Upper lobe of left lung (tissue), 6 donors: ENCODE measurements at places on chromosomes 4 and X.

DNA sequence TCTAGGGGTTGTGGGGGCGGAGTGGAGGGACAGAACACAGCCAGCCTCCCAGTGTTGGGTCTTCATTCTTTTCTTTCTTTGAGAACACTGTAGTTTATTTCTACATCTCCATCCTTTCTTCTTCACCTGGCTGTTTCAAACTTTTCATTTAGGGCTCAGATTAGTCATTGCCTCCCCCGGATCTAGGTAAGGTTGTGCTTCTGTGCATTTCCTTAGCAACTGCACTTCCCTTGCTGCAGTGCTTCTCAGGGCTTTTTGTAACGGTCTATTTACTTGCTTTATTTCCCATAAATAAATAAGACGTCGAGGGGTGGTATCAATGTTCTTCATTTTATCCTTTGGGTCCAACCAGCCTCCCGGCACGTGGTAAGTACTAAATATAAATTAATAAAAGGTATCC lies 31.3 kb downstream of the ADGRL3 start:
- H3K4me1 ChIP-seq, result no peaks in the 10 kb centered on the region
- no peaks in the 10 kb centered on the region for H3K36me3 ChIP-seq
- H3K4me3 ChIP-seq, result no peak overlapping the region

- no peaks in the 10 kb centered on the region for H3K4me1 ChIP-seq
- H3K4me3 ChIP-seq, result no peak overlapping the region
These were observed 37.9 kb upstream of the FAT4 start for GRCh38 chr4:125276811-125277210.

DNA sequence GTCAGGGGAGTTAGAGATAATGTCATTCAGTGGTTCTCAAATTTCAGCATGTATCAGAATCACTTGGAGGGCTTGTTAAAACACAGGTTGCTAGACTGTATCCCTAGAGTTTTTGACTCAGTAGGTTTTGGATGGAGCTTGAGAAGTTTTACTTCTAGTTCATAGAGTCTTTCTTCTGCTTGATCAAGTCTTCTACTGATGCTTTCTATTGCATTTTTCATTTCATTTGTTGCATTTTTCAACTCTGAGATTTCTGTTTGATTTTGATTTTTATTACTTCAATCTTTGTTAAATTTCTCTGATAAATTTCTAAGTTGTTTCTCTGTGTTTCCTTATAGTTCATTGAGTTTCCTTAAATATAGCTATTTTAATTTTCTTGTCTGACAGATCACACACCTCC lies 361.4 kb downstream of the RAPGEF2 start:
- H3K4me1 ChIP-seq, result no peaks in the 10 kb centered on the region
- no peaks in the 10 kb centered on the region for H3K27me3 ChIP-seq
- H3K27ac ChIP-seq, result no peak overlapping the region
- H3K36me3 ChIP-seq, result no peaks in the 10 kb centered on the region
- DNase-seq, result no peak

- no peaks in the 10 kb centered on the region for H3K4me1 ChIP-seq
- DNase-seq, result no peak
- no peak overlapping the region for H3K27ac ChIP-seq
- H3K36me3 ChIP-seq, result no peaks in the 10 kb centered on the region
- H3K4me3 ChIP-seq, result no peak overlapping the region
These were observed 83.8 kb upstream of the LCORL start for GRCh38 chr4:18105030-18106011.

DNA sequence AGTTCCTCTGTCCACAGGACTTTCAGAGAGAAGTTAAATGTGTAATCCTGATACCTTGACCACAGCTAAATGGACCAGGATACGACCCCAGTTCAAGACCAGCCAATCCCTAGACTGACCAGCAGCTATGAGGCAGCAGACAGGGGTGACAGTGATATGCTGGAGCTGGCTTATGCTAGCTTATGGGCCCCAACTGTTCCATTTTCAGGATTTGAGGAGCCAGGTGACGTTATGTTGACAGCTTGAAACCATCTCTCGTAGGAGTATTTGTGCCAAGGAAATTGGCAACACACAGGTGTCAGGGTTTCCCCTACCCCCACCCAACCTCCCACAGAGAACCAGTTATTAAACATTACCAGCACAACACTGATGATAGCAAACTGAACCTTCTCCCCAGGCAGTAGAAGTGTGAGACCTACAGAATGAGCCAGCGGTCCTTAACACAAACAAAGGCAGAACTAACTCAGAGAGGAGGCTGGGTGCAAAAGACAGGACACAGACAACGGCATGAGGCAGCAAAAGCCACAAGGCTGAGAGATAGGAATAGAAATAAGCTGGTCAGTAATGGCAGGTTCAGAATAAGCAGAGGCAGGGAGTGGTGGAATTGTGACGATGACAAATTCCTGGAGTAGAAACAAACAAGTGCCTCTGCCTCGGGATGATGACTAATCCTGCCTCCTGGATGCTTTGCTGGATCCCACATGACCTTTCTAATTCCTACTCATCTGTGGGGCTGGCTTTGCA lies 85.6 kb upstream of the CPEB2 start:
- H3K36me3 ChIP-seq, result no peaks in the 10 kb centered on the region
- no peak overlapping the region for H3K27ac ChIP-seq
- DNase-seq, result no peak
- no peak overlapping the region for H3K4me3 ChIP-seq
- H3K27me3 ChIP-seq, result no peaks in the 10 kb centered on the region

DNA sequence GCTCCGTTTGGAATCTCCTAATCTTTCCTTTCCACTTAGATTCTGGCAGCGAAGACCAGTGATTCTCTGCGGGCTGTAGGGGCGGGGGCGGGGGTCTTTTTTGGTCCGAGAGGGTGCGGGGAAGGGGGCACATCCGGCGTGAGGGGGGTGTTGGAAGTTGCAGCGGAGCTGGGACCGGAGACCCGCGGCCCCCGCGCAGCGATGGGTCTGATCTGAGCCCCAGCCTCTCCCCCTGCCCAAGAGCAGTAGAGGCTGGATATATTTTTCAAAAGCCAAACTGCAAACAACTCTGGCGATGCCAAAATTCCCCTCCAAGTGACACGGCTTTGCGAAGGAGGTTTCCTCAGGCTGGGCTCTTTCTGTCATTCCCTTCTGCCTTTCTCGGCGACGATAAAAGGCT lies 355 bp downstream of the GRID2 start:
- no peaks in the 10 kb centered on the region for H3K36me3 ChIP-seq
- H3K27me3 ChIP-seq, result peaks cover 25% of the 10 kb centered on the region
- DNase-seq, result peak; percentile 45
- H3K27ac ChIP-seq, result no peak overlapping the region
- peak overlapping the region; percentile 9 for H3K4me3 ChIP-seq

- DNase-seq, result no peak
- peak overlapping the region; percentile 55 for H3K27ac ChIP-seq
- H3K27me3 ChIP-seq, result no peaks in the 10 kb centered on the region
- no peak overlapping the region for H3K4me3 ChIP-seq
These were observed 54.6 kb downstream of the FNIP2 start for GRCh38 chr4:158823461-158823873.

DNA sequence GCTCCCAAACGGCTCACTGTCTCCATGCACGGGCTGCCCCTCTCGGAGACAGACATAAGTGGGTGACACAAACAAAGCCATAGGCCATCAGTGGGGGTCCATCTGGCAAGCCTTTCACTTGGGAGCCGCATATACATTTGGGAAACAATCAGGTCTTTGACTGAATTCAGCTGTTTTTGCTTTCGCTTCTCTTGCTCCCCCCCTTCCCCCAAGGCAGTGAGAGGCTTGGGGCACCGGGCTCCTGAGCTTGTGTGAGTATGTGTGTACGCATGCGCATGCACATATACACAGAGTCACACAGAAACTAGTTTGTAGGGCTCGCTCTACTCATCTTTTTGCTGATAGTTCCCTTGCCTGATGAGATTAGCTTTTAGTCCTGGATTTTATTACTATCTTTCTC lies 284.4 kb downstream of the AFF2 start:
- H3K27me3 ChIP-seq, result no peaks in the 10 kb centered on the region
- H3K4me3 ChIP-seq, result no peak overlapping the region
- no peaks in the 10 kb centered on the region for H3K4me1 ChIP-seq
- DNase-seq, result no peak

- H3K4me1 ChIP-seq, result no peaks in the 10 kb centered on the region
- H3K4me3 ChIP-seq, result no peak overlapping the region
- no peak for DNase-seq
- no peaks in the 10 kb centered on the region for H3K27me3 ChIP-seq
- H3K27ac ChIP-seq, result no peak overlapping the region
These were observed 715.2 kb upstream of the HTR2C start for GRCh38 chrX:113868711-113869110.

- H3K27ac ChIP-seq, result no peak overlapping the region
- H3K4me1 ChIP-seq, result no peaks in the 10 kb centered on the region
- no peak for DNase-seq
- H3K4me3 ChIP-seq, result no peak overlapping the region
These were observed 687.0 kb upstream of the EPHA5 start for GRCh38 chr4:66357316-66357715.

GRCh38 chr4:182756161-182756690 lies 161.0 kb downstream of the DCTD start:
- H3K36me3 ChIP-seq, result no peaks in the 10 kb centered on the region
- no peaks in the 10 kb centered on the region for H3K27me3 ChIP-seq
- DNase-seq, result no peak
- H3K27ac ChIP-seq, result no peak overlapping the region
- no peak overlapping the region for H3K4me3 ChIP-seq

- no peak overlapping the region for H3K27ac ChIP-seq
- H3K36me3 ChIP-seq, result no peaks in the 10 kb centered on the region
- no peaks in the 10 kb centered on the region for H3K4me1 ChIP-seq
- no peak overlapping the region for H3K4me3 ChIP-seq
- H3K27me3 ChIP-seq, result no peaks in the 10 kb centered on the region
- no peak for DNase-seq
These were observed 1577.7 kb upstream of the TENM3 start for GRCh38 chr4:180665481-180665880.

- no peaks in the 10 kb centered on the region for H3K4me1 ChIP-seq
- no peak for DNase-seq
- no peaks in the 10 kb centered on the region for H3K36me3 ChIP-seq
- no peak overlapping the region for H3K4me3 ChIP-seq
These were observed 19.9 kb downstream of the AR start for GRCh38 chrX:67563469-67564448.

DNA sequence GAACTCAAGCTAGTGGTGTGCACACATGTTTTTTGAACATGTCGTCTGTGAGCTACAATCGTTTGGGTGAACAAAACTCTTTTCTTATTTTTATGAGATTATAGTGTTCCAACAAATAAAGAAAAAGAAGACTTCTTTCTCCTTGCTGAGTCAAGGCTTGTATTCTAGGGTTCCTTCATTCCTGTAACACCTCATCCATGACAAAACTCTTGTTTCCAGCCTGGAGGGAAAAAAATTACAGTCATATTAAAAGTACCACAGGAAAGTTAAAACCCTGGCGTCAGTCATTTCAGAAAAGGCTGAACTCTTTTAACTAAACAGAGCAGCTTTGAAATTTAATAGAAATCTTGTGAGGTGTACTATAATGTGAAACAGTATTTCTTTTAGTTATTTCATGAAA lies 79.2 kb upstream of the BOD1L1 start:
- H3K4me1 ChIP-seq, result peaks cover 2% of the 10 kb centered on the region
- H3K36me3 ChIP-seq, result no peaks in the 10 kb centered on the region
- H3K27ac ChIP-seq, result no peak overlapping the region
- DNase-seq, result no peak

GRCh38 chrX:8724300-8724699 lies 7.6 kb downstream of the ANOS1 start:
- no peaks in the 10 kb centered on the region for H3K27me3 ChIP-seq
- no peak overlapping the region for H3K27ac ChIP-seq
- no peaks in the 10 kb centered on the region for H3K4me1 ChIP-seq
- H3K4me3 ChIP-seq, result no peak overlapping the region
- no peaks in the 10 kb centered on the region for H3K36me3 ChIP-seq

GRCh38 chr4:101192244-101192643 lies 155.1 kb downstream of the PPP3CA start:
- H3K4me1 ChIP-seq, result peaks cover 16% of the 10 kb centered on the region
- H3K27me3 ChIP-seq, result no peaks in the 10 kb centered on the region
- H3K4me3 ChIP-seq, result no peak overlapping the region
- H3K27ac ChIP-seq, result peak overlapping the region; percentile 62

GRCh38 chrX:118271775-118272174 lies 74.1 kb upstream of the WDR44 start:
- no peak overlapping the region for H3K27ac ChIP-seq
- no peak for DNase-seq
- H3K27me3 ChIP-seq, result no peaks in the 10 kb centered on the region
- H3K36me3 ChIP-seq, result no peaks in the 10 kb centered on the region
- no peaks in the 10 kb centered on the region for H3K4me1 ChIP-seq

- H3K27me3 ChIP-seq, result no peaks in the 10 kb centered on the region
- DNase-seq, result no peak
- H3K4me1 ChIP-seq, result peaks cover 4% of the 10 kb centered on the region
- no peak overlapping the region for H3K4me3 ChIP-seq
- no peak overlapping the region for H3K27ac ChIP-seq
These were observed 9.8 kb downstream of the ATP8A1 start for GRCh38 chr4:42646999-42647541.

DNA sequence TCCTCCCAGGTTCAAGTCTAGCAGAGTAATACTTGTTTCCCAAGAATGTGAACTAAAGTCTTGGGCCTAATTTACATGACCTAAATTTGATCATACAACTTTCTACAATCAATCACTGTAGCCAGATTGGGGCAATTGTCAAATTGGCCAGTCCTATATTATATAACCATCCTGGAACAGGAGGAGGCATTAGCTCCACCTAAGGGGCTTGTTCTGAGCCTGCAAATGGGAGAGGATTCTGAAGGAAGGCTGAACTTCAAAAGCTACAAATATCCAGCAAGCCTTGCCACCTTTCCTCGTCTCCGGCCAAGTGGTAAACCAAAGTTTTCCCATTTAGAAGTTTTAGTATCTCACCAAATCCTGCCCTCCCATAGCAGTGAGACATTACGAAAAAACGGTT lies 1289.6 kb upstream of the TENM3 start:
- no peak for DNase-seq
- H3K4me3 ChIP-seq, result no peak overlapping the region
- H3K36me3 ChIP-seq, result no peaks in the 10 kb centered on the region
- no peaks in the 10 kb centered on the region for H3K27me3 ChIP-seq

DNA sequence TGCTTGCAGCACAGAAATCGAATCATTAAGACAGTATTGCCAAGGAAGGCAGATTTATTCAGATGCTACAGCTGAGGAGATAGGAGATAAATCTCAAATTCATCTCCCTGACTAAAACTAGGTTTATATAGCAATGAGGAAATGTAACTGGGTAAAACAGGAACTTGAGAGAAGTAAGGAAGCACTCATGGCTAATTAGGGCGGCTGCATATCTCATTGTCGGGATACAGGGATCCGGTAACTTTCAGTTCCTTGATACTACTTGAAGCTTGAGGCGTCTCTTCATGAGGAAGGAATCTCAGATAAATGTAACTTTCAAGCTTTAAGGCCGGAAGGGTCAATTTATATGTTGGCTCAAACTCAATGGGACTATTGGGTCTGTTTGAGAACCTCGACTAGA lies 129.2 kb upstream of the WDR1 start:
- no peaks in the 10 kb centered on the region for H3K36me3 ChIP-seq
- no peaks in the 10 kb centered on the region for H3K4me1 ChIP-seq
- DNase-seq, result no peak

GRCh38 chr4:90246816-90247215 lies 119.6 kb downstream of the CCSER1 start:
- no peak overlapping the region for H3K4me3 ChIP-seq
- DNase-seq, result no peak
- no peaks in the 10 kb centered on the region for H3K36me3 ChIP-seq
- no peaks in the 10 kb centered on the region for H3K27me3 ChIP-seq

GRCh38 chrX:107733686-107734085 lies 41.9 kb downstream of the TSC22D3 start:
- no peak overlapping the region for H3K4me3 ChIP-seq
- peak overlapping the region; percentile 24 for H3K27ac ChIP-seq
- no peak for DNase-seq
- no peaks in the 10 kb centered on the region for H3K36me3 ChIP-seq

GRCh38 chr4:100466501-100466900 lies 51.3 kb downstream of the EMCN start:
- H3K36me3 ChIP-seq, result no peaks in the 10 kb centered on the region
- no peaks in the 10 kb centered on the region for H3K27me3 ChIP-seq
- H3K4me1 ChIP-seq, result no peaks in the 10 kb centered on the region
- H3K27ac ChIP-seq, result no peak overlapping the region
- no peak for DNase-seq
